Neural progenitor cell (in vitro differentiated cells): ENCODE measurements at places on chromosomes 5 and 9. TPM values are rescaled to one million over a fixed set of nuclear protein-coding genes. Genes with fewer than 3 reads are reported as not detected.

- H3K4me1 ChIP-seq, result no peaks in the 10 kb centered on the region
- no peaks in the 10 kb centered on the region for H3K36me3 ChIP-seq
- H3K27ac ChIP-seq, result no peak overlapping the region
- peak; percentile 81 for DNase-seq
Measured at GRCh38 chr5:73596705-73597328, 29.2 kb upstream of the ARHGEF28 start.

GRCh38 chr5:77231471-77232138, 21.1 kb downstream of the PDE8B start:
- peaks cover 22% of the 10 kb centered on the region for H3K27me3 ChIP-seq
- no peak for DNase-seq
- H3K4me3 ChIP-seq, result no peak overlapping the region
- no peaks in the 10 kb centered on the region for H3K36me3 ChIP-seq

DNA sequence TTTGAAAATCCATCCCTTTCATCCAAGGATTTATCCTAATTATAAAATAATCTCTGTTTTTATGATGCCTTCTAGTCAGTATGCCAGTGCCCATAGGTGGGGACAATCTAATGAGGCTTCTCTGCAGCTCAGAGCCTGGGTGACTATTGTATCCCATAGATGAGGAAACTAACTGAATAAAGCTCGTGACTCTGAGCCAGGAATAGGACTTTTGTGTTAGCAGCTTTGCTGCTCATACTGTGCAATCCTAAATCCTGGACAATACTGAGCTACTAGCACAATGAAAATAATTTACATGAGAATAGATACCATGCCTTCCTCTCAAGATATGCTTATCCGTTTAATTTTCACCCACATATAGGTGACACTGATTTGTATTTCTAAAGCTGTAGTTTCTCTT, 443.0 kb downstream of the PLK2 start:
- H3K36me3 ChIP-seq, result no peaks in the 10 kb centered on the region
- H3K4me1 ChIP-seq, result peaks cover 20% of the 10 kb centered on the region
- peak; percentile 73 for DNase-seq
- H3K4me3 ChIP-seq, result no peak overlapping the region
- no peak overlapping the region for H3K27ac ChIP-seq

GRCh38 chr5:67447732-67448131, 251.1 kb upstream of the CD180 start:
- no peaks in the 10 kb centered on the region for H3K36me3 ChIP-seq
- no peak overlapping the region for H3K4me3 ChIP-seq

DNA sequence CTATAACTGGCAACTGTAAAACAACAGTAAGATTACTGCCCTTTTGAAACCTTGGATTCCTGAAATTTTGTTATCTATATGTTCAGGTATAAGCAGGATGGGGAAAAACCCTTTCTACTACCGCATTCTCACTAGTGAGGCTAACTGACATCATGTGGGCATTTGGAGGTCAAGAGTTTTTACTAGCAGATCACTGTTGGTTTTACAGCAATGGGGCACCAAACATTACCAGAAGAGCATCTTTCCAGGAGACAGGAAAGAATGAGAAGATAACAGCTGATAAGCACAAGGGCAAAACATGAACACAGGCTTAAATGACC, 20.9 kb upstream of the TTC33 start:
- no peak overlapping the region for H3K4me3 ChIP-seq
- DNase-seq, result no peak
- no peaks in the 10 kb centered on the region for H3K4me1 ChIP-seq
- H3K36me3 ChIP-seq, result peaks cover 6% of the 10 kb centered on the region

The FRMD3 gene
- 1.8 and 1.9 TPM in 2 replicates for total RNA-seq

The PCDHGA5 gene
- 0.71 and 1.3 TPM in 2 replicates for total RNA-seq

The FBP2 gene
- not detected in 2 replicates for total RNA-seq

The LCN9 gene
- 2.4 and 6.6 TPM in 2 replicates for total RNA-seq
